Endothelial cell (in vitro differentiated cells): ENCODE measurements at places on chromosomes 12 and 14. TPM values are rescaled to one million over a fixed set of nuclear protein-coding genes. Genes with fewer than 3 reads are reported as not detected.

SCNN1A gene
- 2.2 TPM for total RNA-seq

PIGH gene
- total RNA-seq: 7.8 TPM

- peak overlapping the region; percentile 98 for H3K4me3 ChIP-seq
- peaks cover 15% of the 10 kb centered on the region for H3K36me3 ChIP-seq
- H3K27me3 ChIP-seq: peaks cover 5% of the 10 kb centered on the region
- H3K4me1 ChIP-seq: peaks cover 18% of the 10 kb centered on the region
- peak; percentile 6 for DNase-seq
- peak overlapping the region; percentile 82 for H3K27ac ChIP-seq
These were observed 1.5 kb downstream of the PLEKHA5 start for GRCh38 chr12:19131025-19131444.

- H3K27me3 ChIP-seq: peaks cover 2% of the 10 kb centered on the region
- no peak for DNase-seq
- H3K4me1 ChIP-seq: peaks cover 32% of the 10 kb centered on the region
These were observed 397.7 kb upstream of the RGS6 start for GRCh38 chr14:71534506-71534905.

GRCh38 chr12:111353603-111354295 lies 15.1 kb downstream of the PHETA1 start:
- H3K27ac ChIP-seq: no peak overlapping the region
- peaks cover 5% of the 10 kb centered on the region for H3K27me3 ChIP-seq
- H3K36me3 ChIP-seq: peaks cover under 1% of the 10 kb centered on the region
- H3K4me3 ChIP-seq: no peak overlapping the region
- no peak for DNase-seq

GNB3 gene
- total RNA-seq: 9.0 TPM

DNA sequence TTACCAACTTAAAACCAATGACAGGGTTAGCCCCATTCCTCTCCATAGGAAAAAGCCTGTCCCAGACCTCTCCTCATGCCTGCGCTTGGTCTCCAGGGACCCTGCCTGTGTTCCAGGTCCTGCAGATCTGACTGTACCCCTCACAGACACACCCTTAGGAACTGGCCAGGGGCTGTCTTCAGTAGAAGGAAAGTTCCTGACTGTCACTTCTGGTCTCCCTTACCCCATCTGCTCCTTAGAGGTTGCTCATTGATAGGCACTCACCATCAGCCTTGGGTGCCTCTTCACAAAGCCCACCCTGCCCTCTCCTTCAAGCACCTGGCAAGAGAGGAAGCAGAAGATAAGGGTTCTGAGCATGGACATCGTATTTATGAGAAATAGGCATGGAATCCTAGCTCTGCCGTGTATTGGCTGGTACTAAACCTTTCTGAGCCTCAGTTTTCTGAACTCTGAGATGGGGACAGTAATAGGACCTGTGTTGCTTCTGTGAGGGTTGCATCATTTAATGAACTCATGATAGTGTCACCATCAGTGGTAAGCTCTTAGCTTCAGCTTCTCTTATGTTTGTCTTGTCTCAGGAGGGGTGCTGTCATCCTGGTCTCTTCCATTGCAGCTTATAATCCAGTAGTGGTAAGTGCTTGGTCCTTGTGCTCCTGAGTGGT lies 7.5 kb downstream of the DHRS2 start:
- peaks cover 9% of the 10 kb centered on the region for H3K36me3 ChIP-seq
- no peak overlapping the region for H3K27ac ChIP-seq
- no peaks in the 10 kb centered on the region for H3K4me1 ChIP-seq
- H3K4me3 ChIP-seq: no peak overlapping the region
- DNase-seq: no peak

DNA sequence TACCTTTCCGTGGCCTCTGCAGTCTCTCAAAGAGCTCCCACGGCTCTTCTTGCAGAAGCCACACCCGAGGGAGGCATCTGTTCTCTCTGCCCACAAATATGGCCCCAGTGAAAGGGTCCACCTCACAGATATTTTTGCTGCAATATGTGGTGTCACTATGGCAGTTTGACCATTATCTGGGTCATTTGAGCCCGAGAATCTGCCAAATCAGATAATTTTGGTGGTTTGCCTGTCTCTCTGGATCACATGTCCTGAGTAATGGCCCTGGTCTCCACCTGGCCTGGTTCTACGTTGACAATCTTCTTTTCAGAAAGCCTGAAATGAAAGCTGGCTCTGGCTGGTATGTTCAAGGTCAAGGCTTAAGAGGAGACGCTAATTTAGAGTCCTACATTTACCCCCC lies 5.7 kb upstream of the WSCD2 start:
- no peak for DNase-seq
- H3K4me1 ChIP-seq: peaks cover 8% of the 10 kb centered on the region
- no peak overlapping the region for H3K4me3 ChIP-seq
- peaks cover 5% of the 10 kb centered on the region for H3K36me3 ChIP-seq

GRCh38 chr12:70241845-70242244 lies 1.4 kb upstream of the CNOT2 start:
- peak overlapping the region; percentile 95 for H3K4me3 ChIP-seq
- DNase-seq: no peak
- H3K27ac ChIP-seq: peak overlapping the region; percentile 99

- DNase-seq: no peak
- no peak overlapping the region for H3K4me3 ChIP-seq
- no peaks in the 10 kb centered on the region for H3K4me1 ChIP-seq
- H3K27ac ChIP-seq: no peak overlapping the region
- no peaks in the 10 kb centered on the region for H3K27me3 ChIP-seq
- no peaks in the 10 kb centered on the region for H3K36me3 ChIP-seq
These were observed 1007.0 kb upstream of the LRFN5 start for GRCh38 chr14:40599725-40600124.

- no peaks in the 10 kb centered on the region for H3K36me3 ChIP-seq
- peaks cover 2% of the 10 kb centered on the region for H3K27me3 ChIP-seq
- H3K4me3 ChIP-seq: no peak overlapping the region
- H3K4me1 ChIP-seq: no peaks in the 10 kb centered on the region
These were observed 37.7 kb upstream of the TXNRD1 start for GRCh38 chr12:104177663-104178501.

DNA sequence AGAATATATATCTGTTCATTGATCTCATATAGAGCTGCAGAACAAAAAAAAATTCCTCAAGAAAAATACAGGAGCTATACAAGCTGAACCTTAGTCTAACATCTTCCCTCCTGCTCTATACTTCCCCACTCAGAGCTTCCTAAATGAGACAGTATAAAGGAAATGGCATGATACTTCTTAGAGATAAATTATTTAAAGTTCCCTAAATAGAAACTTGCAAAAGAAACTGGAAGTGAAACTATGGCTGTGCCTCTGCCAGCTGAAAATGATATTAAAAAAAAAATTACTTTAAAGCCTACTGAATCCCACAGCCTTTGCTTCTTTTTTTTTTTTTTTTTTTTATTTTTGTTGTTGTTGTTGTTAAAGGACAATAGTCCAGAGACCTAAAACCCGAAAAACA lies 11.6 kb upstream of the NEK9 start:
- H3K4me1 ChIP-seq: peaks cover 3% of the 10 kb centered on the region
- H3K4me3 ChIP-seq: no peak overlapping the region
- H3K27me3 ChIP-seq: no peaks in the 10 kb centered on the region

CFAP73 gene
- not detected for total RNA-seq

SYCP3 gene
- not detected for total RNA-seq

DACT1 gene
- total RNA-seq: 2.0 TPM

DNA sequence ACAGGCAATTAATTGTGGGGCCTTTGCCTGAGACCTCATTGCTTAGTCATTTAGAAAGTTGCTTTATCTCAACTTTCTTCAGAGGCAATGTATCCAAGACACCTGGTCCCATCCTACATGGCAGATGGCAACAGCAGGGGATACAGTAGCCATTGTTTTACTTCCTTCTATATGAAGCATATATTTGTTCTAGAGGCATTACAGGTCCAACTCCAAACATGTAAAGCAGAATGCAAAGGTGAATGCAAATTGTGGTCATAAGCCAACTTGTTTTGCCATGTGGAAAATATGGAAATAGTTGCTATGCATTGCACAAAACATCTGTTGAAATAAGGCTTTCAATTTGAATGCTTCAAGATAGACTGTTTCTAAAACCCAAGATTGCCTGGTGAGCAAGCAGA lies 109.8 kb upstream of the BCAT1 start:
- no peaks in the 10 kb centered on the region for H3K27me3 ChIP-seq
- H3K4me3 ChIP-seq: no peak overlapping the region
- no peaks in the 10 kb centered on the region for H3K36me3 ChIP-seq

DNA sequence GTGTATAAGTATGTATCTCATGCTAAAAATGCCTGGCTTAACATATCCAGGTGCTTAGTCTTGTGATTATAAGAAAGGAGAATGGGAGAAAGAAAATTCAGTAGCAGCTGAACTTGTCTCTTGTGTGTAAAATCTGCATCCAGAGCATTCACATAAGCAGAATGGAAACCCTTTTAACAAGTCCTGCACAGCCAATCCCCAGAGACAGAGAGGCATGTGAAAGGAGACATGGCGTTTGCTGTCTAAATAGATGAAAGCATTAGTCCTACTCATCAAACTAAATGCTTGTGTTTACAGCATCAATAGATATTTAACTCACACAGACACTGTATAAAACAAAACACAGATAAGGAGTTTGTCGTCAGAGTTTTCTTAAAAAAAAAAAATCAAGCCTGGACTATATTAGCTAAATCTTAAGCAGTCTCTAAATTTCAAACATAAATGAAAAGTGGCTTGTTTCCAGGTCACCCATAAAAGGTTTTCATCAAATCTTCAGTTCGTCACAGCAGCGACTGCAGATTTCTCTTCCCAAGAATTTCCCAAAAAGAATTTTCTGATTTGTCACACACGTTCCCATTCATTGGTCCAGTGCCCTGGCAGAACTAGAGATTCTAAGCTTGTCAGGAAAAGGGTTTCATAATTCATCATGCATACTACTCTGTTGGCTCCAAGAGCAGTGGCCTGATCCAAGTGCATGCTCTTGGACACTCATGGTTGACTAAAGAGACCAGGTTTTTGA lies 249.2 kb downstream of the BTG1 start:
- DNase-seq: no peak
- H3K4me3 ChIP-seq: no peak overlapping the region
- peaks cover 3% of the 10 kb centered on the region for H3K4me1 ChIP-seq
- no peaks in the 10 kb centered on the region for H3K36me3 ChIP-seq

C14orf132 gene
- total RNA-seq: 4.4 TPM

GRCh38 chr12:49201595-49202295 lies 12.9 kb upstream of the TUBA1A start:
- peaks cover 25% of the 10 kb centered on the region for H3K4me1 ChIP-seq
- DNase-seq: no peak
- no peaks in the 10 kb centered on the region for H3K27me3 ChIP-seq
- H3K4me3 ChIP-seq: no peak overlapping the region
- H3K27ac ChIP-seq: peak overlapping the region; percentile 94

DNA sequence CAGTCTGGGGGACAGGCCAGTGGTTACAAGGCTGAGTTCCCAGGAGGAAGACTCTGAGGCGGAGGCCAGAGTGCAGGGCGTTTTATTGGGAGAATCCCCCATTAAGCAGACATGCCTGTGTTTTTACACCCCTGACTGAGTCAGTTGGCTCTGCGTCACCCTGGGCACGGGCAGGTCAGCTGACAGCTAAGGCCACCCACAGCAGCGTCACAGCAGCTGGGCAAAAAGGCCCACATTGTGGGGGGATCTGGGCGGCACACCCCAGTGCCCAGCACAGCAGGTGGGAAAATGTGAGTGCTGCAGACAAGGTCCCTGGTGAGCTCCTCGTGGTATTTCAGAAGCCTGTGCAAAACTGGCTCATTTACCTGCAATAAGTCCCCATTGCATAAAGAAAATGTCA lies 184.7 kb downstream of the AACS start:
- H3K27me3 ChIP-seq: peaks cover 3% of the 10 kb centered on the region
- no peak overlapping the region for H3K27ac ChIP-seq
- no peaks in the 10 kb centered on the region for H3K36me3 ChIP-seq
- no peak overlapping the region for H3K4me3 ChIP-seq
- no peak for DNase-seq

PRH2 gene
- not detected for total RNA-seq

DNA sequence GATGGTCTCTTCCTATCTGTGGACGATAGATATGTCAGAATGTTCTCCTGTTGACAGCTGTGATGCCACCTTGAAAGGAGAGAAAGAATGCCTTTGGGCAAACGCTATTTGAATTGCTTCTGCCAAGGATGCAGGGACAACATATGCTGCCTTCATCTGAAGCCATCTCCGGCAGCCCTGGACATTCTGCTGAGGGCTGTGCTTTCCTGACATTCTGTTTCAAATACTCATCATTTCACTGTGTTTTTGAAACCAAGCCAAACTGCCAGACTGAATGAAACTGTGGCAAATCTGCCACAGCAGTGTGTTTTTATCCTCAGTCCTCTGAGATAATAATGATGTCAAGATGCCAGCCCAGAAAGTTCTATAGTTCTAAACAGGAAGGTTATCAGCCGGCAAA lies 85.8 kb upstream of the BCAT1 start:
- H3K4me3 ChIP-seq: no peak overlapping the region
- H3K27ac ChIP-seq: no peak overlapping the region
- no peaks in the 10 kb centered on the region for H3K36me3 ChIP-seq
- H3K4me1 ChIP-seq: peaks cover 5% of the 10 kb centered on the region
- H3K27me3 ChIP-seq: no peaks in the 10 kb centered on the region
- no peak for DNase-seq

C12orf56 gene
- total RNA-seq: 0.62 TPM

DNA sequence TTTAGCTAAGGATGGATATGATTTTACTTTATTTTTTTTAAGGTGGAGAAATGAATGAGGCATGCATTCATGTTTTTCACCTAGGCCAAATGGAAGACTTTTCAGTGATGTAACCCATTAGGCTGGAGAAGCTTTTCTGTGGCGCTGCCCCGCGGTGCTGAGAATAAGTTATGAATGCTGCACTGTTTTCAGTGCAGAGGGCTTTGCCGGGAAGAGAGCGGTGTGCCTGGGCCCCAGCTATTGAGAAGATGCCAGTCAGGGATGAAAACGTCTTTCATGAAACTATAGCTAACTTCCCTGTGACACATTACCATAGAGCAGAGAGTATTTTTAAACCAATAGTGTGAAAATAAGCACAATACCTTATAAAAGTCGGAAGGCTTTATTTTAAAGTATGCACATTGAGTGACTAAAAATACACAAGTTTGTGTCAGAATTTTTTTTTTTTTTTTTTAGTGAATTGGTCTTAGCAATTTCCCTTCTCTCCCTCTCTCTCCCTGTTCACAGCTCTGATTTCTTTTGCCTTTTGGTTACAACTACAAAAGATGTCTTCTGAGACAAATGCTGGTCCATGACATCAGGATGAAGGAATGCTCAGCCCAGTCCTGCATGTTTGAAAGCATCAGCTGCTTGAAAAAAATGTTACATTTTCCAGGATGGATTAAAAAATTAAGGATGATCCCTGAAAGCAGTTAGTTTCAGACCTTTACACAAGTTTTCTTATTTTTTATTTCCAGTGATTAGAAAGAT lies 48.3 kb downstream of the NPAS3 start:
- DNase-seq: no peak

ACSM4 gene
- total RNA-seq: not detected

ANO2 gene
- 4.5 TPM for total RNA-seq

DNA sequence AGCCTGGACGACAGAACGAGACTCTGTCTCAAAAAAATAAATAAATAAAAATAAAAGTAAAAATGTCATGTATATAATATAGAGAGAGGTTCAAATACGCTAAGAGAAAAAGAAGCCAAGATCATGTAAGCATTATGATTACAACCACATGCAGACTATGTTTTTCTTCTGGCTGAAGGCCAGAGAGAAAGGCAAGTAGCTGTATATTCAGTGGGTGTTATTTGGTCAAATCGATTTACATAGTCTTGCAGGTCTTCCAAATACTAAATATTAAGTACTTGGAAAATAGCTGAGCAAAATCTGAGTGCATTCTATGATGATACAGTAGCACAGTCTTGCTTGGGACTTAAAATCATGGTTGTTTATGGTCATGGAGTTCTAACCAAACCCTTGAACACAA lies 758.0 kb downstream of the DIO2 start:
- H3K36me3 ChIP-seq: no peaks in the 10 kb centered on the region
- H3K27ac ChIP-seq: no peak overlapping the region
- H3K4me1 ChIP-seq: peaks cover 4% of the 10 kb centered on the region
- peaks cover 3% of the 10 kb centered on the region for H3K27me3 ChIP-seq
